ENCODE measurements at places on chromosomes 2 and 18.

DNA sequence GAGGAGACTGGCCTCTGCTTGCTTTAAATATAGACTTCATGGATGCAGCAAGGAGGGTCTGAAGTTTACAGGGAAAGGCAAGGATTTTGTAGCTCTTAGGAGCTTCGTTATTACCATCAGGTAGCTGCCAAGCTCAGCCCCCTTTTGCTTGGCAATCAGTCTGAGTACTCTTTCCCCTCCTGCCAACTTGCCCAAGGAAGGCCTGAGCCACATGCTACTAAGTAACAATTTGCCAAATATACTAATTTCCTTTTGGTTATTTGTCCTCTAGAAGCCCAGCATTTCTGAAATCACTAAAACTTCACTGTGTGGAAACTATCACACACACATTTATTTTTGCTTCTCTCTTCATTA is 85.5 kb upstream of the ITPRID2 start:
- DNase-seq = no peak

DNA sequence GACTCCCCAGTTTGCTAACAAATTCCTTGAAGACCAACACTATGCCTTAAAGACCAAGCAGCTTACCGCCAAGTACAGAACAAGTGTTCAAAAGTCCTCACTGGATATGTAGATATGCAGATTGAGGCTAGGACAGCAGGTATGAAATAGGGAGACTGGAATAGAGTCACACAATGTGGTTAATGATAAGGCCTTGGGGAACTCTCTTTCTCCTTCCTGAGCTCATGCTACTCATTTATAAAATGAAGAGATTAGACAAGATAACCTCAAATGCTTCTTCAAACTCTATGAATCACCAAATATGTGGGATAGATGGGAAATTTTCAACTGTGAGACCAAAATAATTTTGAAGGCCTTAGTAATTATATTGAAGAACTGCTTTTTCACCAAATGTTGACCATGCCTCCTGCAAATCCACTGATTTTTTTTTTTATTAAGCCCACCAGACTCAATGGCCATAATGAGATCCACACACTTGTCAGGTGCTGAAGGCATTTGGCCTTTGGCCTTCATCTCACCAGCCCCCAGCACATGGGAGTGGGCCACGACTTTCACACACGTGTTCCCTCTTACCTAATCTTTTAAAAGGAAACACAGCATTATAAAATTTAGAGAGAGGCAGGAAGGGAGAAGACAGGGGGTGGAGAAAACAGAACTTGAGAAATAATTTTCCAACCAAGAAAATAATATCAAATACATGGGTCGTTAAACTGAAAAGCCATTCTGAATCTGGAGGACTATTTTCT is 181.5 kb downstream of the EN1 start:
- DNase-seq = no peak

- DNase-seq = no peak
These were observed 1.3 kb upstream of the FIGN start for GRCh38 chr2:163737190-163737439.

GRCh38 chr2:148971547-148971946 is 67.0 kb upstream of the LYPD6B start:
- no peak for DNase-seq

DNA sequence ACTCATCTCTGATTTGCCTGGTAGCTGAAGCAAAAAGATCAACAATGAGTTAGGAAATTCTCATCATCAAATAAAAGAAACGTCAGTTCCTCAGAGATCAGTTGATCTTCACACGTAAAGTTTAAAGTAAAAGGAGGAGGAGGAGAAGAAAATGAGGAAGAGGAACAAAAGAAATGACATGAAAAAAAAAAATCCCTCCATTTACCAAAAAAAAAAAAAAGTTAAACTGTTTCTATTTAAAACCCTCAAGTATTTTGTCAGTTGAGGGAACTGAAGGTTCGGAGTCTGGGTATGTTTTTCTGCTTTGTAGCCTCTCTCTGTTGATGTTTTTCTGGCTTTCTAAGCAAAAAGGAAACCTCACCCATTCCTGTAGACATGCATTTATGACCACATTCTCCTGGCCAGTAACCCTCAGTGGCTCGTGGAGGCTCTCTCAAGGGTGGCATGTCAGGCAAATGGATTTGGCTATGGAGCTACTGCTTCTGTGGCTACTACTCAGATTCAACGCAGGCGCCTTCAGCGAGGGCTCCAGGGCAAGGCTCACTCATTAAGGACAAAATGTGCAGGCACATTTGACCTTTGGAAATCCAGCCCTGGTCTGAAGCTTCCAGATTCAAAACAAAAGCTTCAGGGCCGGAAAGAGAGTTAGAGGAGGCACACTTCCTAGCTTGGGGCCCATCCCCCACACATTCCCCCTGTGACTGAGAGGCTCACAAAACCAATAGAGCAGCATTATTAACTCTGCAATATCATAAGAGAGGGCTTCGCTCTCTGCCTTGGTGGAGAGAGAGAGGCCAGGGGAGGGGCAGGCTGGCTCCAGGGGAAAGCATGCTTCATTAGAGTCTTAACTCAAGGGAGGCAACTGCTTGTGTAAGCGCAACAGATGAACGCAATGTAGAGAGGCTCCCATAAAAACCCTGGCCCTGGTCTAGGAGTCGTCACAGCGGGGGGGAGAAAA is 22.3 kb downstream of the KLF7 start:
- no peak for DNase-seq

- DNase-seq = no peak
These were observed 58.9 kb upstream of the CTDP1 start for GRCh38 chr18:79620576-79621165.

- DNase-seq = no peak
These were observed 33.0 kb downstream of the ADI1 start for GRCh38 chr2:3486047-3487027.

DNA sequence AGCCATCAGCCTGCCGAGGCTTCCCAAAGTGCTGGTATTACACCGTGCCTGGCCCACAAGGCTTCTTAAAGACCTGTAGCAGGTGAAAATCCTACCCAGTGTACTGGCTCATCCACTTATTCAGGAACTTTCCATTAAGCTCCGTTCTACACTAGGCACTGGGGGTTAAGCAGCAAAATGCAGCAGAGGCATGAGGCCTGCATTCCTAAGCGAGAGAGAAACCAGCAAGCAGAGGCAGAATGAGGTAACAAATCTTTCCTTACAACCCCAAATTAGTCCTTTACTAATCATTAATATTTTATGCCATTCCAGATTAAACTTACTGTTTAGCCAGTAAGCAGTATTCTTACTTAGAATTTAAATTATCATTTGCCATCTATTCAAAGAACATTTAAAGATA is 32.8 kb downstream of the UXS1 start:
- DNase-seq = no peak

- DNase-seq = no peak
These were observed 17.4 kb upstream of the SMARCAL1 start for GRCh38 chr2:216394881-216395280.

DNA sequence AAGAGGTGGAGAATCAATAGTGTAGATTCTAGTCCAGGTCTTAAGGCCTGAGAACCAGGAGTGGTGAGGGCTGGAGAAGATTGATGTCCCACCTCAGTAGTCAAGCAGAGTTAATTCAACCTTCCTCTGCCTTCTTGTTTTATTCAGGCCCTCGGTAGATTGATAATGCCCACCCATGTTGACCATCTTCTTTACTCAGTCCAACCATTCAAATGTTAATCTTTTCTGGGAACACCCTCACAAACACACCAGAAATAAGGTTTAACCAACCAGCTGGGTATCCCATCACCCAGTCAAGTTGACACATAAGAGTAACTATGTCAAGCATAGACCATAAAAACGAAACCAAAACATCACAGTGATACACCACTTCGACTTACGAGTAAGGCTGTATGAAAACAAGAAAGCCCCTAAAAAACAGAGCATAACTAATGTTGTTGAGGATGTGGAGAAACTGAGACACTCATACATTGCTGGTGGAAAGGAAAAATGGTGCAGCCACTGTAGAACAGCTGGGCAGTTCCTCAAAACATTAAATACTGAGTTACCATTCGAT is 57.5 kb downstream of the SLC35F5 start:
- DNase-seq = no peak

DNA sequence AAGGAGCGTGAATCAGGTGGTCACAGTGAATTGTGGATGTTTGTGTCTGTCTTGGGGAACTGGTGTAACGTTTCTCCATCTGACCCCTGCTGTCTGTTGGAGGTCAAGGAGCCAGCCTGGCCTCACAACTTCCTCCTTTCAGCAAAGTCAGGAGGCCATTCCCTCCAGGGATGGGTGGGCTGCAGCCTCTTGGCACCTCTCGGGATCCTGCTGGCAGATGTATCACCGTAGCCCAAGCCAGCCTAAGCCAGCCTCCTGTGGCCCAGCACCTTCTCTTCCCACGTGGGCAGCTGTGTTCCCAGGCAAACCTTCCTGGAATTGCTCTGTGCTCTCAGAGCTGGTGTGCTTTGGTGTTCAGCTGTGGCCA is 30.5 kb downstream of the HPCAL1 start:
- no peak for DNase-seq

GRCh38 chr2:174815526-174815925 is 51.3 kb upstream of the CHRNA1 start:
- no peak for DNase-seq

DNA sequence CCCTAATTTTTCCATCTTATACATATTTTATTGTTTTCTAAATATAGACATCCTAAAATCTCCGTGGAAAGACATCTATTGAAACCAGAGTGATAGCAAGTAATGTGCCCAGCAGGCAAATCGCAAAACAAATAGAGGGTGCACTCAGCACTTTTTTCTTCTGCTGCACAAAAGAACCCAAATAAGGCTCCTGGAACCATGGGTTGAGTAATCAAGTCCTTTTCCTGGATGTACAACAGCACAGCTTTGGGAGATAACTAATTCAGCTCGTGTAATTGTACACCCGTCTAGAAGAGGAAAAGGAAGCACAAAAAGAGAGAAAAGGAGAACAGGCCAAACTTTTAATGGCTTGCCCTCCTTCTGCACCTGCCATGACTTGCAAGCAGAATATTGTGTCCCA is 126.9 kb upstream of the TLK1 start:
- no peak for DNase-seq

DNA sequence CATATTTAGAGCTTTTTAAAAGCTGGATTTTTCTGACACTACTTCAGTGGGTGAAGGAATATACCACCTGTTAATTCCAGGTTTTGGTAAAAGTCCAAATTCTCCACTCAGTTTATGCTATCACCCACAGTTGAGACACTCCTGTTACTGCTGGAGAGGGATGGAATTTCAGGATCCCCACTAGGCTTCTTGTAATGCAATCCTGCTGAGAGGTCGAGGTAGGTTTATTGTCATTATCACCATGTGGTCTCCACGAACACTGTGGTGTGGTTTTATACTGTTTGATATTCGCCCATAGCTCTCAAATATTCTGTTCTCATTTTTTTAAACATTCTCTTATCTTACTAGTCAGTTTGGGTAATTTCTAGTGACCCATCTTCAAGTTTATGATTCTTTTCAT is 167.9 kb downstream of the CCDC102B start:
- DNase-seq = no peak

GRCh38 chr2:5915881-5916310 is 223.7 kb downstream of the SOX11 start:
- DNase-seq = no peak

- no peak for DNase-seq
These were observed 495.7 kb upstream of the SMIM21 start for GRCh38 chr18:75923169-75923568.

DNA sequence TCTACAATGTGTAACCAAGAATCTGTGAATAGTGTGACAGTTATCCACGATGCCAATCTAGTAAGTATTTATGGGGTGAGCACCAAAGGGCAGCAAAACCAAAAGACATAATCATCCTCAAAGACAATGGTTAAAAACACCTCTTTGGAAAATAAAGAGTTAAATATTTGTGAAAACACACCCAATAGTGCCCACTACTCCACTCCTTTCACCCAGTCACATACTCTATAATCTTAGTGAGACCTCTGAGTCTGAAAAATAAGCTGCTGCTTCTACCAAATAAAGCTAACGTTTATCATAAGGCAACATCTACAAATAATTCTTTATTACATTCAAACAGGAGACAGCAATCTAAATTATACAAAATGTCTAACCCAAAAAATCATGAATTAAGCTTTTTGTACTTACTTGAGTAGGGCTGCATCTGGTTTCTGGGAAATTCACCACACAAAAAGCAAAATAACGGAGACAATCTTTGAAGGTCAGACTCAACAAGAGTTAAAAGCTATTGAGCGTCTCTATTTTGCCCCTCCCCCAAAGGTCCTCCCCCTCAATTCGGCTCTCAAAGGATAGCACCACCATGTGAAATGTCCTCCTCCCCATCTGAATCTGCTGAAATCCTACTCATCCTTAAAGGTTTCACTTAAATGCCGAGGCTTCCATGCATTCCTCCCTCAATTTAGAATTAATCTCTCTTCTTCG is 2.0 kb downstream of the RAPH1 start:
- no peak for DNase-seq

- DNase-seq = no peak
These were observed 50.3 kb upstream of the RGPD4 start for GRCh38 chr2:107776362-107776761.

- no peak for DNase-seq
These were observed 121.4 kb downstream of the ZNF236 start for GRCh38 chr18:76943542-76944339.
